ENCODE measurements at places on chromosomes 7 and 10.

DNA sequence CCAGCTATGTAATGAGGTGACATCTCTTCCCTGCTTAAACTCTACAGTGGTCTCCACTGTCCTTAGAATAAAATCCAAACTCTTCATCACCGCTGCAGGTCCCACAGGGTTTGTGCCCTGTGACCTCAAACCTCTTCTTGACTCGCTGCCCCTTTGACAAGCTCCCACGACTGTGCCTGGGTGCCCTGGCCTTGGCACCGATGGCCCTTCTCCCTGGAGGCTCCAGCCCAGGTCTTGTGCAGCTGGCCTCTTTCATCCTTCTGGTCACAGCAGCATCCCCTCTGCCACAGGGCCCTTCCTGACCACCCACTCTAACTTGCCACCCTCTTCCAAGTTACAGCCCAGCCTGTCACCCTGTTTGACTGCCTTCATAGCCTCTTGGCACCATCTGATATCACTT is 108.2 kb downstream of the DLG5 start:
- DNase-seq: no peak

- DNase-seq: no peak
Measured at GRCh38 chr7:131483586-131483985, 72.8 kb downstream of the PODXL start.

- no peak for DNase-seq
Measured at GRCh38 chr7:20311743-20312042, 19.0 kb upstream of the ITGB8 start.

- no peak for DNase-seq
Measured at GRCh38 chr10:31095677-31096560, 64.3 kb upstream of the ZNF438 start.

- no peak for DNase-seq
Measured at GRCh38 chr10:45261946-45262345, 53.5 kb downstream of the OR13A1 start.

GRCh38 chr10:103564116-103564501 is 70.6 kb downstream of the NEURL1 start:
- no peak for DNase-seq

DNA sequence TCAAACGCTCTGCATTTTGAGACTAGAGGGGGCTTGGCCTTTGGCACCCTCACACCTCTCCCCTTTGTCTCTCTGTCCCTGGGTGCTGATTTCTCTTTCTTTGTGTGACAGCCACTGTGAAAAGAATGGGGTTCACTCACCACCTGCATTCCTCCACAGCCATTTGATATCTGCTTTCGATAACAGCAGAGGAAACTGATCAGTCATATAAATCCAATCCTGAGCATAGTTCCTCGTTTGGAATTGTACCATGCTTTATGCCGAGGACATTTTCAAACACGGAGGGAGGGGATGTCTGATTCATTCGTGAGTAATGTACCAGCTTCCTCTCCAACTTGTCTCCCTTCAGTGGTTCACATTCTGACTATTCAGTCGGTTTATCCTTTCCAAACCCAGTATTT is 15.8 kb downstream of the MET start:
- DNase-seq: no peak

- no peak for DNase-seq
Measured at GRCh38 chr10:22667093-22667480, 47.3 kb downstream of the PIP4K2A start.

- DNase-seq: no peak
Measured at GRCh38 chr10:61981460-61981859, 80.0 kb downstream of the ARID5B start.

DNA sequence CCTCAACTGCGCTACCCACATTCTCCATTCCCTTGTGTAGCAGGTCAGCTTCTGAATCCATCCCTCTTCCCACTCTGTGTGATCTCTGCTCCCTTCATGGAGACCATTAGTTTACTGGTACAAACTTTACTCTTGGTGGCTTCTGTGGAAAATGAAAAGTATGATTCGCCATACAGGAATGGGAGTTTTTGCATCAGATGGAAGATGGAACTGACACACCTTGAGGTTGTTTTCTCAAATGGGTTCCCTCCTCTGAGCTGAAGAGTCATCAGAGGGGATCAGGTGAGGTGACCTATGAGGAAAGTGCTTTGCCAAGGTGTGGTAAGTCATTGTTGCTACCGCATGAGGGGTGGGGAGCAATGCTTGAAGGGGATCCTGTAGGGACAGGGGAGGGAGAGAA is 266.8 kb downstream of the INHBA start:
- no peak for DNase-seq

DNA sequence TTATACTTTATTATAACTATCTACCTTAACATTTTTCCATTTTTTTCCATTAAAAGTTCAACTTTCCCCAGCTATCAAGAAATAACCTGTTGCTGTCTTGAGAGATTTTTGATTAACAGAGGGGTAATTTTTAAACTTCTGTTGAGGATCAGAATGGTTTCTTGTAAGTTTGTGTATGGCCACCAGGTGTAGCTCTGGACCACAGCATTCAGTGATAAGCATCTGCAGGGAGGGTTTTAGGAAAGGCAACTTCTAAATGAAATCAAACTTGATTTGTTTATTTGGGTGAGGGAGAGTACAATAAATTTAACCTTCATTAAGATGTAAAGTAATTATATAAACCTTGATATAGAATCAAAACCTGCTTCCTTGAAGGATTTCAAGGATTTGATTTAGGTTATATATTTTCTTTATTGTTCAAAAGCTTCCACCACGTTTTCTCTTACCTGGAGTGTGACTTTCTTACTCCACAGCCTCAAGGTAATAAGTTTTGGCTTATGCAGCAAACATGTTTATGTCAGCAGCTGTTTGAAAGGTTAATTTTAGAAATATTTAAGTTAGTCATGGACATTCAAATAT is 153.3 kb downstream of the STK31 start:
- no peak for DNase-seq

DNA sequence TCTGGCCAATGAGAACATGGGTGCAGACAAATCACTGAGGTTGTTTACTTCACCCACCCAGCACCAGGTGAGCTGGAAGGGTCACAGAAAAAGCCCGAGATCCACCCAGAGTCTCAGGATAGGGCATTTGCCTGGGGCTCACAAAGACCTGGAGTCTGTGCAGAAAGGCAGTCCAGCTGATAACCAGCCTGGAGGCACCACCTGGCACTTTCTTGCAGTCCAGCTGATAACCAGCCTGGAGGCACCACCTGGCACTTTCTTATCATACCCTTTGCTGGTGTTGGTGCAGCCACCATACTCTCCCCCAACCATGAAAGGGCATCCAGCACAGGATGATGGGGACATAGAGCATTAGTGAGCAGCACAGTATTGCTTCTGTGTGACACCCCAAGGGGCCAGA is 104.1 kb downstream of the PPP1R3C start:
- no peak for DNase-seq

DNA sequence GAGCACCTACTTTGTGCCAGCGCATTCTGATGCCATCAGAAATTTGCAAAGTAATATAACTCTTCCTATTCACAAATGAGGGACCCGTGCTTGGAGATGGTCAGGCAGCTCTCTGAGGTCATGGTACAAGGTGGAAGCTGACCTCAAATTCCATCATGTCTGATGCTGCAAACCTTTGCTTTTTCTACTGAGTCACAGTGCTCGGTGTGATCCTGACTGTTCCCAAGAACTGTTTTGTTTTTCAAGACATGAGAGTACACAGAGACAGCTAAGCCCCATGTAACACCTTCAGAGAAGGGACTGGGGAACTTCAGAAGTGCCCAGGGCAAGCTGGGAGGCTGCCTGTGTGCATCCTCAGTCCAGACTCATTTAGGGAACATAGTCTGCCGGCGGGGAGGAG is 111.3 kb downstream of the FRMD4A start:
- no peak for DNase-seq

DNA sequence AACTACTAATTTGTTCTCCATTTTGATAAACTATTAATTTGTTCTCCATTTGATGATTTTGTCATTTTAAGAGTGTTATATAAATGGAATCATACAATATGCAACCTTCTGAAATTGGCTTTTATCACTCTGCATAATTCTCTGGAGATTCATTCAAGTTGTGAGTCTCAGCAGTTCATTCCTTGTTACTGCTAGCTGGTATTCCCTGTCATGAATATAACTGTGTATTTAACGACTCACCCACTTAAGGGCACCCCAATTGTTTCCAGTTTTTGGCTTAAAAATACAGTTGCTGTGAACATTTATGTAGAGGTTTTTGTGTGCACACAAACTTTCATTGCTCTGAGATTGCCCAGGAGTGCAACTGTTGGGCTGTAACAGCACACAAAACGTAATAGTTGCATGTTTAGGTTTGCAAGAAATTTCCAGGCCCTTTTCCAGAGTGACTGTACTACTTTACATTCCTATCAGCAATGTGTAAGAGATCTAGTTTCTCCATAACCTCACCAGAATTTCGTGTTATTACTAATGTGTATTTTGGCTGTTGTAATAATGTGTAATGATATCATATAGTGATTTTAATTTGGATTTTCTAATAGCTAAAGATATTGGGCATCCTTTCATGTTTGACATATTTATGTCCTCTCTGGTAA is 153.2 kb upstream of the ADCY1 start:
- no peak for DNase-seq

DNA sequence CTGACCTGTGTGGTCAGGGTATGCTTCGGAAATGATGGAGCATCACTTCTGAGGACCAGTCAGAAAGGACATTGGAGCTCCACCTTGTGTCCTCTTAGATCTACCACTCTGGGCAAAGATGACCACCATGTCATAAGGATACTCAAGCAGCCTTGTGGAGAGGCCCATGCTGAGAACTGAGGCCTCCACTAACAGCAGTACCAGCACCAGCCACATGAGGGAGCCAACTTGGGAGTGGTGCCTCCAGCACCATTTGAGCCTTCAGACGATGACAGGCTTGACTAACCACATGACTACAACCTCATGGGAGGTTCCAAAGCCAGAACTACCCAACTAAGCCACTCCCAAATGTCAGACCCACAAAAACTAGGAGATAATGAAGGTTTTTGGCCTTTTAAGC is 116.0 kb downstream of the NPTX2 start:
- DNase-seq: peak; percentile 18

DNA sequence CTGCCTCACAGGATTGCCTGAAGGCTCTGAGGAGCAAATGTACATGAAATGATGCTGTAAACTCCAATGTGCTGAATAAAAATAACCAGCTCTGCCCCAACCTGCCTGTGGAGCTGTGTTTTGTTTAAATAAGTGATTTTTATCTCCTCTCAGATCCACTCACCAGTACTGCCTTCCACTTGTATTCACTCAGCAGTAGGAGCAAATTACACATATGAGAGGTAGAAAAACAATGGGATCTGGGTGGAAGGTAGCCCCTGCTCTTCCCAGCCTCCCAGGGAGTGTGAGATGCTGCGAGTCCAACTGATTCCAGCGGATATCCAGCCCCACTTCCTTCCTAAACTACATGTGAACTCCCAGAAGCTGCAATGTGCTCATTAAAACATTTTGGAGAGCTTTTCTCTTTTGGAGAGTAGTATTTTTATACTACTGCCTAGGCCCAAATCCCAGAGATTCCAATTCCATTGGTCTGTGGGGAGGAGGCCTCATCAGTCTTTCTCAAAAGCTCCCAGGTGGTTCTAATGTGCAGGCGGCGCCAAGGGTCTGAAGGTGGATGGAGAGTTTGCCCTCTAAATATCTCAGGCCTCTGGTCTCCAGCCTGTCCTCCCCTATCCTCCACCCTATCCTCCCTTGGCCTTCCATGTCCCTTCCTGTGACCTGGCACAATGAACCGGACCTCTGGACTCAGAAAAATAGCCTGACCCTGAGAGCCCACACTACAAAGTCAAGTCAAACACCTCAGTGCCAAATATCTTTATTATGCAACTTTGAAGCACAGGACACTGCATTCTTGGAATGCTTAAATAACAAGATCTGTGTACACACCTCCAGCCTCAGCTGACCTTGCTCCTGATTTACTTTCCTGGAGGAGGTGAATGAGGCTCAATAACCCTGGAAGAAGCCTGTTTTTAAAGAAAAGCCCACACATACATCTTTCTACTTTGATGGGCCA is 46.2 kb downstream of the CPVL start:
- no peak for DNase-seq

DNA sequence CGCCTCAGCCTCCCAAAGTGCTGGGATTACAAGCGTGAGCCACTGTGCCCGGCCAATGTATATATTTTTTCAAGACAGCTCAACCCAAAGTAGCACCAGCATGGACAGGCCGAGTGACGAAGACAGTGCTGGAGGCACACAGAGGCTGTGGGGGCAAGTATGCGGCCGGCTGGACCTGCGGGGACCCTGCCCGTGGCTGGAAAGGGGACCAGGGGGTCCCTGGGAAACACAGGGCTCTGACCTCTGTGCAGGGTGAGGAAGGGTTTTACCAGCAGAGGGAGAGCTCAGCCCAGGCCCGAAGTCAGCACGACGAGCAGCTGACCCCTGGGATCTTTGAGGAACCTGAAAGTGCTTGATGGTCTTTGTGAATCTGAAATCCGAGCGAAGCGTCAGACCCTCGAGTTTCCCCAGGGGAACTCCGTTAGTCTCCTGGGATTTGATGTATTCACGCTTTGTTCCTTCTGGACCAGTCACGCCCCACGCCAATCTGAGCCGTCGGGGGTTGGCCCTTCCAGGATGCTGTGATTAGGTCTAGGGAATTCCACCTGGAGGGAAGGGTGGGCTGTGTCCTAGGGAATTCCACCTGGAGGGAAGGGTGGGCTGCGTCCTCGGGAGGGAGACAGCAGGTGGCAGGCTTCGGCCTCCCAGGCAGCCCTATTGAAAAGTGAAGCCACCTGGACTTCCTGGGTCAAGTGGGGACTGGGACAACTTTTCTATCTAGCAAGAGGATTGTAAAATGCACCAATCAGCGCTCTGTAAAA is 10.9 kb upstream of the ZFAND2A start:
- no peak for DNase-seq

DNA sequence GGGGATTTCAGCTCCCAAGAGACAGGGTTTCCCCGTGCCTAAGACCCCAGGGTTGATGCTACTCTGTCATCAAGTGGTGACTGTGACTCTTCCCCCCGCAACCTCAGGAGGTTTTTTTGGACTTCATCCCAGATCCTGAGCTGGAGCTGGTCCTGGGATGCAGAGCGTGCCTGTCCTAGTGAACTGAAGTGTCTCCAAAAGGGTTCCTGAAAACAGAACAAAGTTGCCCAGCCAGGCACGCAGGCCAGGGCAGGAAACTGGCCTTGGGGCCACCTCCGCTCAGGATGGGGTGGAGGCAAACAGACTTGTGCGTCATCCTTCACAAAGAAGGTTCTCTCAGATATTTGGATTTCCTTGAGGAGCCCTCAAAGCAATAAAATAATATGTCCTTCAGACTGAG is 118.9 kb downstream of the ITIH5 start:
- DNase-seq: no peak

DNA sequence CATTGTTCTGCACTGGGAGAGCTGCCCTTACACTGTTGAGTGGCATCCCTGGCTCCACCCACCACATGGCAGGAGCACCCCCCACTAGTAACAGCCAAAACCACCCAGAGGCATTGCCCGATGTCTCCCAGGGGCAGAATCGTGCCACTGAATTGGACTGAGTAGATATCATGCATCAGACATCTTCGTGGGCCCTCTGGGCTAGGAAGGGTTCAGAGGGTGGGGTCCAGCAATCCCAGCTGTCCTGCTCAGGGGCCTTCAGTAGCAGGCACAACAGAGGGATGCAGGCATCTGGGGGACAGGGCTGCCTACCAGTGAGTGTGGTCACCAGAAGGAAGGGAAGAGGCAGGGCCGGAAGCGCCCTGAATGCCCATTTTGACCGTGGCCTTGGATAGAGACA is 119.7 kb upstream of the PPP2R2D start:
- DNase-seq: no peak

- DNase-seq: no peak
Measured at GRCh38 chr7:28477041-28477442, 64.7 kb downstream of the CREB5 start.
